MCF 10A (cell line): ENCODE measurements at places on chromosomes 4 and X.

- peak; percentile 81 for DNase-seq
Measured at GRCh38 chrX:46903458-46904242, 8.6 kb upstream of the JADE3 start.

- DNase-seq: no peak
Measured at GRCh38 chrX:12949205-12949926, 25.5 kb upstream of the TMSB4X start.

DNA sequence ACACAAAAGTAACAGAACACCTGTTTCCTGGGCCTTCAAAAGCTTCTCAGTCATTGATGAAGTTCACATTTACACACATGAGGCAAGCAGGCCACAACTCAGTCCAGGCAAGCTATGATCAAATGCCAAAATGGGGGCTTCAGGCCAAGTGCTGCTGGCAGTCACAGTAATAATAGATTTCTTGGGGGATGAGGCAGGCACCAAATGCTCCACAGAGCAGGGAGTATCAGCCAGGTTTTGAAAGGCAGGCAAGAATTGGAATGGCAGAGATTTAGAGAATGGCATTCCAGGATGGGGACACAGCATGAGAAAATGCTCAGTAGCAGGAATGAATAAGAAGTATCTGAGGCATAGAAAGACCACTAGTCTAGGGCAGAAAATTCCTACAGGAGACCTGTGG is 52.8 kb downstream of the GRIA3 start:
- DNase-seq: no peak

- DNase-seq: no peak
Measured at GRCh38 chrX:28010875-28011274, 29.6 kb upstream of the DCAF8L1 start.

- peak; percentile 39 for DNase-seq
Measured at GRCh38 chr4:67746797-67747495, 7.2 kb downstream of the GNRHR start.

GRCh38 chr4:89434364-89434988 is 126.9 kb upstream of the GPRIN3 start:
- DNase-seq: peak; percentile 54

DNA sequence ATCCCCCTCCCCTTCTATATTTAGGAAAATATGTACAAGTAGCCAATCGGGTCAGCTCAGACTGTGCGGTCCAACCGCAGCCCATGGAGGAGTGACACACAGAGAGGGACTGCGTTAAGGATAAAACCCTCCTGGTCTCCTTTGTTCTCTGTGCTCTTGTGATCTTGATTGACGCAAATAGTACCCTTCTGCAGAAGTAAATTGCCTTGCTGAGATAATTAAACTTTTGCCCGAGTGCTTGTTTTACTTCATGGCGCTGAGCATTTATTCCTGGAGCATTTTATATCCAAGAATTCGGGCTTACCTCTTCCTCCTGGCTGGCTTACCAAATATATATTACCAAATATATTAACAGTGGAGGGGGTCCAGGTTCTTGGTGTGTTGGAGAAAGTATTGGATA is 184.2 kb downstream of the STAG2 start:
- DNase-seq: no peak

DNA sequence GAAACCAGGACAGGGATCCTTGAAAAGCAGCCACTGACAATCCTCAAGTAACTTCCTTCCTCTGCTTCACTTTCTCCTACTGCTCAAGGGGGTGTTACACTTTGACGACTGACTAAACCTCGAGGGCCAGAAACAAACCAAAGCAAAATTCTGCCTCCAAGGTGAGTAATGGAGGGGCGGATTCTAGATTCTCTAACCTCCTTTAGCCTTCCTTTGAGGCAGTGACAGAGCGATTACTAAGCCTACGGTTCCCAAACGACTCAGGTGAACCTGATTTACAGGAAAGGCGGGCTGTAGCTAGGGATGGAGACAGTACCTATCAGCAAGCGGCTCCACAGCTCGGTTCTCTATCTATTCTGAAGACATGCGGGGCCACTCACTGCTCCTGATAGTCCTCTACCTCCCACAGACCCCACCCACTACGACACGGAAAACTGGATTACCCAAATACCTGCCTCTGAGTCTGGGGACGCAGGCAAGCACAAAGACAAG is 487 bp downstream of the TBCK start:
- DNase-seq: peak; percentile 54

DNA sequence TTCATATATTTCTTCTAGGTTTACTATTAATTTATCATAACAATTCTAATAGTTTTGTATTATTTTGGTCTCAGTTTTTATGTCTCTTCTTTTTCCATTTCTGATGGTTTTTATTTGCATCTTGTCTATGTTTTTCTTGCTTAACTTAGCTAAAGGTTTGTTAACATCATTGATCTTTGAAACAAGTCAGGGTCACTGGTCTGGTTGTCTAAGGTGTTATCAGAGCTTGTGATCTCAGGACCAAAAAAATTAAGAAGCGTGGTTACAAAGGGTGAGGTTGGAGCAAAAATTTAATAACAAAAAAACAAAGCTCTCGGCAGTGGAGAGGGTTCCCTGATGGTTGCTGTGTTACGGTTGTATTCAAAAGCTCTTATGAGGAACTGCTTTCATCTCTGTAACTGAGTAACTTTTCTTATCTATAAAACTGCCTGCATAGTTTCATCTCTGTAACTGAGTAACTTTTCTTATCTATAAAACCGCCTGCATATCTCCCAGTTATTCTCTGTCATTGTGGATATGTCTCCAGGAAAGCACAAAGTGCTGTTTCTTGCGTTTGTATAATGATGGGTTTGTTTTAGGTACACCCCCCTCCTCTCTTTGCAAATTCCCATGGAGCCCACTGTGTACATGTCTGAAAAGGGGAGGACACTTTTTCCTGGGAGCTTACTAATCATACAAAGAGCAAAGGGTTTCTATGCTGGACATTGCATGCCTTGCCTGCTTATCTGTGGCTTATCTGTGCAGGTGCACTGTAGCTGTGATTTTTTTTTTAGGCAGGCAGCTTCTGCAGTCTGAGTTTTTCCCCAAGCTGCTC is 62.4 kb upstream of the UGT2B15 start:
- DNase-seq: no peak

- peak; percentile 83 for DNase-seq
Measured at GRCh38 chr4:16667464-16667863, 231.0 kb downstream of the LDB2 start.
